ENCODE measurements at places on chromosomes 2 and 18.

GRCh38 chr2:8157621-8158430, 524.0 kb upstream of the ID2 start:
- no peak for DNase-seq

- DNase-seq = no peak
Measured at GRCh38 chr2:171551836-171552235, 29.6 kb downstream of the CYBRD1 start.

GRCh38 chr2:239765076-239765845, 259.9 kb downstream of the NDUFA10 start:
- DNase-seq = no peak

GRCh38 chr18:78634061-78634696, 345.4 kb upstream of the SALL3 start:
- no peak for DNase-seq

DNA sequence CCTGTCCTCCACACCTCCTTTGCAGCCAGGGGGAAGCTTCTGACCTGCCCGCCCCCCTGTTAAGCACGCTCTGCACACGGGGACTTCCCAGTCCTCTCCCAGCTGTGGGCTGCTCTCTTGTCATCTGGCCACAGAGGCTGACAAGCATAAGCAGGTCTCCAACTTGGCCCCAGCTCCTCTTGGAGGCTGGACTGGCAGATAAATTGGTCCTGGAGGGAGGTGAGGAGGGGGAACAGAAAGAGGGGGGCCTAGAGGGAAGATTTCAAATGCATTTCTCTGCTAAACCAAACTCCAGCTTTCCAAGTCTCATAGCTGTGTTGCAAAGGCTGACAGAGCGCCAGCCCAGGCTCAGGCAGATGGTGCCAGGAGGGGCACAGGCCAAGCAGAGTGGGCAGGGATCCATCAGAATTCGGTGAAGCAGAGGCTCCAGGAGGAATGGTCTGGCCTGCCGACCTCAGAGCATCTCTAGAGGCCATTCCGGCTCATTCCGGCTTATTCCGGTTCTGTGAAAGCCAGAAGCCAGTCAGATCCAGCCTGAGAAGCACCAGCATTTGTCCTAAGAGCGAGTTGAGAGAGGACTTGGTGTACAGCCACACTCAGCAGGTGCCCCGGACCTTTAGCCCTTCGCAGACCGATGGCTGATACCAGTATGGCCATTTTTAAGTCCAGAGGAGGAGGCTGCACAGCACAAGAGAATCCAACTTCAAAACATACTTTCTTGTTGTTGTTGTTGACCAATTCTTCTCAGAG, 508.9 kb upstream of the MYT1L start:
- DNase-seq = no peak

GRCh38 chr2:205197468-205198139, 484.7 kb upstream of the NRP2 start:
- no peak for DNase-seq

- no peak for DNase-seq
Measured at GRCh38 chr2:202038471-202039277, 5.0 kb downstream of the FZD7 start.

GRCh38 chr2:88038263-88039105, 17.1 kb downstream of the KRCC1 start:
- DNase-seq = no peak

GRCh38 chr2:97806738-97807618, 93.6 kb downstream of the ZAP70 start:
- DNase-seq = no peak

GRCh38 chr2:235467588-235467987, 26.3 kb upstream of the AGAP1 start:
- DNase-seq = no peak

DNA sequence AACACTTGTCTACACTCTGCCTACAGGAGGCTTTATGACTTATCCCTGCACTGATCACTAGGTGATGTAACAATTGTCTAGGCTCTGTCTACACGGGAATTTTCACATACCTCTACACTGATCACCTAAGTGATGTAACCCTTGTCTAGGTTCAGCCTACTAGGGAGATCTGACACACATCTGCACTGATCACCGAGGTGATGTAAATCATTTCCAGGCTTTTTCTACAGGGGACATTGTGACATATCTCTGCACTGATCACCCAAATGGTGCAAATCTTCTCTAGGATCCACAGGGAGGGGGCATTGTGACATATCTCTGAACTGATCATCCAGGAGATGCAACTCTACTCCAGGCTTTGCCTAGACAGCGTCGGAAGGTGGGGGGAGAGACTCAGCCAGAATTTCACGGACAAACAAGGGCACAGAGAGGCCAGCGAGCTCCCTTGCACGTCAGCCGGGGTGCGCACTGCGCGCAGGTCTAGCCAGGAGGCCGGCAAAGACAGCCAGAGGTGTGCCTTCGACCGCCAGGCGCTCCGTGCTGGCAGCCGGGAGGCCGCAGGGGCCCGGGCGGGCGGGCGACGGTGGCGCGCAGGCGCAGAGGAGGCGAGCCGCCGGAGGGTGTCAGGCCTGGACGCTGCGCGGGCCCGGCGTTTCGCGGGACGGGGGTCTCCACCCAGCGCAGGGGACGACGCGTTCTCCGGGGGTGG, 46.9 kb upstream of the USP14 start:
- DNase-seq = no peak

DNA sequence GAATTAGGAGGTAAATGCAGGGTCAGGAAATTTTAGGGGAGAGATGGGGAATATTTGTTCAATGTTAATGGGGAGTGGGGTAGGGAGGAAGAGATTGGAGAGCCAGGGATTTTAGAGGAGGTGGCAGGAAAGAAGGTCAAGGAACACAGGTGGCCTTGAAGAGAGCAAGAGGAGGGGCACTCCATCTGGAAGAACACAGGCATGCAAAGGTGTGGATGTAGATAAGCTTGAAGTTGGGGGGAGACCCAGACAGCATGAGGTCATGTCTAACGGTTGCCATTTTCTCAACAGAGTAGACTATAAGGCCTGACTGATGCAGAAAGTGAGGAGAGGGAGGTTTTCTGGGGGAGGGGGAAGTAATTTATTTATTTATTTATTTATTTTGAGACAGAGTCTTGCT, 77.5 kb downstream of the MAIP1 start:
- no peak for DNase-seq
